ENCODE measurements at places on chromosomes 6 and 20.
A peak's percentile ranks its signal among the peaks of the same experiment; 100 is the strongest.

- DNase-seq: no peak
Observed at GRCh38 chr6:26420688-26421171, 18.7 kb downstream of the BTN3A1 start.

DNA sequence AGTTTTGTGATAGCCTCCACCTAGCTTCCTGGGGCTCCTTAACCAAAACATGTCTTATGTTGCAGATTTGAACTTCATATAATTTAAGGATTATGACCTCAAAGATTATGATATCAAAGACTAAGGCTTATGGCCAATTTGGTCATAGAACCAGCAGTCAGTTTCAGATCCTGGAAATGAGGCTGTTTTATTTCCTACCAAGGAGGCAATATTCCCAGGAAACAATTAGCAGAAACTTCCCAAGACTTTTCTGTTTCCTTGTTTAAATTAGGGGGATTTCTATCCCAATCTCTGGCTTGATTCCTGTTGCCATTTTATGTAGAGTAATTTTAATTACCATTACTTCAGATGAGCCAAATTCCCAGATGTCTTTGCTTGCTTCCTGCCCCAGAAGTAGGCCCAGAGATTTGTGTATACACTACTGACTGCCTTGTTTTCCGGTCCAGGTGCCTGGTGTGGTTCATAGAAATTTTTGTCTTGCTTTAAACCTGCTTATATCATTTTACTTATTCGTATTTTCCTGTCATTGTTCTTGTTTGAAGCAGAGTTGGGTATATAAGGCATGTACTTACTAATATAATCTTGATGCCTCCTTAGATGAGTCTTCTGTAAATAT lies 119.2 kb upstream of the TMEM170B start:
- DNase-seq: no peak

GRCh38 chr6:23179994-23180393 lies 610.6 kb downstream of the HDGFL1 start:
- no peak for DNase-seq

- no peak for DNase-seq
Observed at GRCh38 chr20:3755269-3755668, 12.3 kb downstream of the ADISSP start.

DNA sequence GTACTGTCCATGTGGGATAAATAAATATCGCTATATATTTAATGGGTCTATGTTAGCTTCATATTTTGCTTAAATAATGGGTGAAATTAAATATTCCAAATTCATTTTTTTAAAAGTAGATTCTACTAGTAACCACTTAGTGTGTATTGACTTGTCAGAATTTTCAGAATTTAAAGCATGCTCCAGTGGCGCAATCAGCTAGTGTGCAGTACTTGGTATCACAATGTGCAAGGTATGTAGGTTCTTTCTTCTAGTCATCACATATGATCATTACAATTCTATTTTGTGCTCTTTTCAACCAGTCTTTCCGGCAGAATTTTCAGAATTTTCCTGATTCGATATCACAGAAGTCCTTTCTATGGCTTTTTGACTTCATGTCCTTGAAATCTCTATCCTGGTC lies 32.6 kb downstream of the PDE7B start:
- no peak for DNase-seq

GRCh38 chr6:43628393-43629103 lies 516 bp downstream of the GTPBP2 start:
- peak; percentile 45 for DNase-seq

GRCh38 chr6:63249875-63250482 lies 38.7 kb downstream of the FKBP1C start:
- DNase-seq: no peak

All from NCI-H1105 treated with DMSO at 0.1 percent for 48 hours (cell line).